Activated T-helper 1 cell treated with anti-CD3 and anti-CD28 coated beads, Interleukin-2, amount 50 U/mL, for 16 hours (primary cell): ENCODE measurements at places on chromosomes 4 and X.

- no peak for DNase-seq
These were observed 99.8 kb upstream of the H2AZ1 start for GRCh38 chr4:100049872-100050271.

DNA sequence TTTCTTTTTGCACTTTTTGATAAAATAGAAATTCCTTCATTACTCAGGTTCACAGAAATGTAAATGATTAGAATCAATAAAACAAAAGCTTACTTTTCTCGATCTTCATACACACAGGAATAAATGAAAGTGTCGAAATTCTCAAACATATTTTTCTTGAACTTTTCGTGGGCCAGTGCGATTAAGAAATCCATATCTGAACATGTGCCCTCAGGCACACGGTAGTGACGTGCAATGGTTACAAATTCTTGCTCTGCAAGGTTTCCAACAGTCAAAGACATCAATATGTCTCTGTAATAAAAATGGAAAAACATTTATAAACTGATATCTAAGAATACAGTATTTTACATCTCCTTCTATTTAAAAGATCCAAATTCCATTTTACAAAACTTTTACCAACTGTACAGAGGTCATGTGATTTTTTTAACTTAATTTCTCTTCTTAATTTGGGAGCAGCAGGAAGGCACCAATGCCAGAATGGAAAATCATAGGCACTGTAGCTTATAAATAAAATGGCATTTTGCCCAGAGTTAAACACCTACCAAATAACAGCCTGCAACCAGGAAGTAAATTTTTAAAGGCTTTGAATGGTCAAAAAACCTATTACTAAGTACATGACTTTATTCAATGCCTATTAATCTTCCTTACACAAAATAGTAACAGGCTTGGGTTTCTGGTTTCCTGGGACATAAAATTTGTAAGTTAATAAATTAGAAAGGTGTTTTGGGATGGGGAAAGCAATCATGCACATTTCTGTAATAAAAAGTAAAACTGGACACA lies 165.0 kb downstream of the EFHC2 start:
- DNase-seq = no peak

DNA sequence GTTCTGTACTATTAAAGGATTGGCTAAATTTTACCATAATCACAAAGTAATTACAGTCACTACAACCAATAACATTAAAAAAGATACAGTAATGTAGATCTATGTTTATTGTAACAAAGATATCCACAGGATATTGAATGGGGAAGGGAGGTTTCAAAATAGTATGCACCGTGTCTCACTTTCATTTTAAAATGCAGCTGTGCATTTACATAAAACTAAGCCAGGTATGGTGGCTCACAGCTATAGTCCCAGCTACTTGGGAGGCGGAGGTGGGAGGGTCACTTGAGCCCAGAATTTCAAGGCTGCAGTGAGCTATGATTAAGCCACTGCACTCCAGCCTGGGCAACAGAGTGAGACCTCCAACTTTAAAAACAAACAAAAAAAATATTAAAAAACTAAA lies 8.5 kb downstream of the SRP72 start:
- DNase-seq = no peak

GRCh38 chrX:121831601-121832000 lies 784.2 kb downstream of the GLUD2 start:
- no peak for DNase-seq

DNA sequence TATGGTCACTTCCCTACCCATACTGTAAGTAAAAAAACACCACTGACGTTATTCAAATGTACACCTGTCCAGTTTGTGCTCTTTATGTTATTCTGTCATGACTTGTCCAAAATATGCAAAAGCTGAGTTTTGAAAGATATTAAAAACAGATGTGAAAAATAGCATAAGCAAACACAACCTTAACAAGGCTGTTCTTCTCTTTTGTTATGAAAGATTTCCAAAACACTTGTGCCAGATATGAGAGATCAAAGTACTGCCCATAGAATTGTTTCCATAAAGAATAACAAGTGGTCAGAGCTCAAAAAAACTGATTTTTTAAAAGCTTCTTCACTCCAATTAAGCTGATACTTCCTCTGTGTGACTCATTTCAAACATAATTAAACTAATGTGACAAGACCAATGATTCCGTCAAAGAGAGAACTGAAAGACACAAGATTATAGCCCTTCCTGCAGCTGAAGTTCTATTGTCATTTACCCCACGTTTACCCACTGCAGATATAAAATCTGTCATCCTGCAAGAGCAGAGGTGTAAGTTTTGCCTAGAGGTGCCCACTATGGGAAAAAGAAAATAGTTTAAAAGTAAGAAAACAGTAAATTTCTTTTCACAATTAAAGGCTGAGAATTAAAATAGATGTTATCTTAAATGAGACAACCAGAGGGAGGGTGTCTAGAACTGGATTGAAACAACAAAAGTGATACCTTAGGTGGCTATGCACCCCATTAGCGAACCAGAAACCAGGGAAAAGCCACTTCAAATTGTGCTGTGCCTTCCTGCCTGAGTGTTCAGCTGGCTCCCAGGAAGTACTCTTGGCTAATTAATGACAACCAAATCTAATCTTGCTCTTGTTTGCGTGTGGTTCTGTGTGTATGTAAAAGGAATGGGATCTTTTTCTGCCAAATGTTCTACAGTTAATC lies 30.1 kb downstream of the RASSF6 start:
- no peak for DNase-seq

DNA sequence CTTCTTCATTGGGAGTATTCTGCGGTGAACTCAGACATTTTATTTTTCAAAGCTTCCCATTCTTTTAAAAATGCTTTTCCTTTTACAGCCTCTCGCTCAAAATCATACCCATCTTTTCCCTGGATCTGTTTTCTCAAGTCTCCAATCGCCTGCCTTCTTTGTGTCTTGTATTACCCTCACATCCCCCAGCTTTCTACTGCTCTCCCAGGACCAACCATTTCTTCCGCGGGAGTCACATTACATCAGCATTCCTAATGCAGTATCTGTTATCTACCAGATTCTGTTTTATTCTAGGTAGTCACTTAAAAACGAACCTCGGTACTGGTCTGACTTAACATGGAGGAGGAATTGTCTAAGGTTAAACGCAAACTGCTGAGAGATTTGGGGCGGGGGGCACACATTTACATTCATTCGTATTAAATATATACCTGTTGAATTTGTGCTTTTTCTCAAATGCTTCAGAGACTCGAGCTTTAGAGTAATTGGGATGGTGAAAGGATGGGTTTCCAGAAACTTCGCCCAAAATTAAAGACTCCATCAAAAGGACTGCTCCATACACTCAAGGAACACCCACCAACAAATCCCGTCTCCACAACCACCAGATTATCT lies 493 bp upstream of the UCHL1 start:
- no peak for DNase-seq

GRCh38 chrX:90883479-90883878 lies 551.2 kb upstream of the PABPC5 start:
- no peak for DNase-seq

DNA sequence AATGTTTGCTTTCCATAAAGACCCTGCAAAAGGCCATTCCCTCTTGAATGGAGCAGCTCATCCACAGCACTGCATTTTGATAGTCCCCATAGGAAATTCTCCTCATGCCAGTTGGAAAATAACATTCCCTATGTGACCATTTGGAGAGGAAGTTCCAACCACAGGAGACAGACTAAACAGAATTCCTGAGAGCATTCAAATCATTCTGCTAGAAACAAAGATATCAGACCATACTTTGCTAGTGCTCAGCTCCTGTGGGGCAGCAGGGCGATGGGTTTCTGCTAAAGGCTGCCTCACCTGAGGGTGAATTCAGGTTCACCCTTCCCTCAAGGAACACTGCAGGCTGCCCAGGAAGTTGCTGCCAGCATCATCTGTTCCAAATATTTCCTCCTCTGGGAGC lies 58.8 kb downstream of the LNX1 start:
- no peak for DNase-seq

GRCh38 chr4:154618708-154619315 lies 6.4 kb upstream of the FGG start:
- no peak for DNase-seq

DNA sequence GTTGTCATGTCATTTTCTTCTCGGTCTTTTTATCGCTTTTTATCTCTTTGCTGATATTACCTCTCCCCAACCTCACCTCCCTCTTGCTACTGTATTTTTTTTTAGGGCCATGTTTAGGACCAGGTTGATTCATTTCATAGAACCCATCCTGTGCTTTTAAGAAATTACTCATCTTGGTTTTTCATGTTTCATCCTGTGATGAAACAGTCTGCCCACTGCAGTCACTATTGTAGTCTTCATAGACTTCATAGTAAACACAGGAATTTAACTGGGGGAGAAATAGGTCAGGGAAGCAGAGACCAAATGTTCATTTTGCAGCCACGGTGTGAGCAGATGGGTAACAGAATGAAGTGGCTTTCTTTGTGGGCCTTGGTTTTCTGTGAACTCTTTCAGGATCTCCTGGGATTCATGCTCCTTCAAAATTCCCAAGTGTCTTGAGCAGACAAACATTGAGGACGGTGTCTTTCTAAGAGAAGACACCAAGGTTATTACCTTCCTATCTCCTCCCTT lies 161.8 kb downstream of the NAA11 start:
- DNase-seq = no peak

DNA sequence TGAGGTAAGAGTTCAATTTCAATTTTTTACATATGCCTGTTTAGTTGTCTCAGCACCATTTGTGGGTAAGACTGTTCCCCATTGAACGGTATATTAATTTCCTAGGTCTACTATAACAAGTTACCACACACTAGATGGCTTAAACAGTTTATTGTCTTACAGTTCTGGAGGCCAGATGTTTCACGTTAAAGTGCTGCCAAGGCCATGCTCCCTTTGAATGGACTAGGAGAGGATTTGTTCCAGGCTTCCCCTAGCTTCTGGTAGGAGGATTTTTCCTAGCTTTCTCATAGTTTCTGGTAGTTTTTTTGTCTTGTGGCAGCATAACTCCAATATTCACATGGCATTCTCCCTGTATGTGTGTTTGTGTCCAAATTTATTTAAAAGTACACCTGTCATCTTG lies 149.3 kb upstream of the CYSLTR1 start:
- DNase-seq = no peak
